ENCODE measurements at places on chromosomes 11 and 22. TPM values are rescaled to one million over a fixed set of nuclear protein-coding genes. Genes with fewer than 3 reads are reported as not detected.

OR51E1 gene
- not detected for total RNA-seq

XKR3 gene
- not detected for total RNA-seq

MIAT gene
- total RNA-seq, result 0.26 TPM

MRGPRX3 gene
- not detected for total RNA-seq

CNTN5 gene
- total RNA-seq, result not detected

RTN3 gene
- 99.0 TPM for total RNA-seq

ANGPTL5 gene
- total RNA-seq, result not detected

CRYBB3 gene
- total RNA-seq, result not detected

HTR3A gene
- total RNA-seq, result not detected

DNAJB13 gene
- total RNA-seq, result 0.65 TPM

OR6A2 gene
- total RNA-seq, result not detected

DPAGT1 gene
- 37.5 TPM for total RNA-seq

HEPN1 gene
- not detected for total RNA-seq

ABCG4 gene
- total RNA-seq, result 0.45 TPM

C2CD2L gene
- total RNA-seq, result 6.5 TPM

SCGB1D2 gene
- not detected for total RNA-seq

TRPM5 gene
- not detected for total RNA-seq

GAL3ST1 gene
- total RNA-seq, result 9.3 TPM

LRRC51 gene
- total RNA-seq, result 7.5 TPM

POU2AF3 gene
- total RNA-seq, result 1.2 TPM

TTC38 gene
- total RNA-seq, result 13.9 TPM

MUS81 gene
- total RNA-seq, result 42.3 TPM

PIWIL4 gene
- 0.20 TPM for total RNA-seq

OLFML1 gene
- not detected for total RNA-seq

SLC22A9 gene
- total RNA-seq, result not detected

MUC6 gene
- total RNA-seq, result not detected

OR52R1 gene
- total RNA-seq, result not detected

MRGPRE gene
- 0.17 TPM for total RNA-seq

TMEM132A gene
- 149 TPM for total RNA-seq

OOSP2 gene
- total RNA-seq, result not detected

LRRC56 gene
- 0.28 TPM for total RNA-seq

OR4A47 gene
- total RNA-seq, result not detected

VPREB1 gene
- total RNA-seq, result not detected

PSMA1 gene
- total RNA-seq, result 177 TPM

KDM4E gene
- total RNA-seq, result not detected

SERHL2 gene
- not detected for total RNA-seq

OR51E2 gene
- total RNA-seq, result not detected

RIC3 gene
- total RNA-seq, result 3.6 TPM

KCNK4 gene
- total RNA-seq, result 0.21 TPM

LYVE1 gene
- total RNA-seq, result 0.27 TPM

UPK2 gene
- 0.37 TPM for total RNA-seq

KRTAP5-10 gene
- total RNA-seq, result not detected

PATE3 gene
- not detected for total RNA-seq

DGCR6L gene
- total RNA-seq, result 41.0 TPM

RASL10A gene
- 0.67 TPM for total RNA-seq

OR52I2 gene
- not detected for total RNA-seq

MAJIN gene
- not detected for total RNA-seq

OR5P2 gene
- not detected for total RNA-seq

FOLR1 gene
- total RNA-seq, result not detected

NRGN gene
- total RNA-seq, result 12.6 TPM

ENTHD1 gene
- total RNA-seq, result not detected

UPB1 gene
- not detected for total RNA-seq

C22orf15 gene
- total RNA-seq, result not detected

RBMXL2 gene
- total RNA-seq, result not detected

DRD2 gene
- total RNA-seq, result not detected

FGF3 gene
- not detected for total RNA-seq

PARVA gene
- 26.4 TPM for total RNA-seq

MMP27 gene
- not detected for total RNA-seq
